ENCODE measurements at places on chromosomes 11 and 22.

DNA sequence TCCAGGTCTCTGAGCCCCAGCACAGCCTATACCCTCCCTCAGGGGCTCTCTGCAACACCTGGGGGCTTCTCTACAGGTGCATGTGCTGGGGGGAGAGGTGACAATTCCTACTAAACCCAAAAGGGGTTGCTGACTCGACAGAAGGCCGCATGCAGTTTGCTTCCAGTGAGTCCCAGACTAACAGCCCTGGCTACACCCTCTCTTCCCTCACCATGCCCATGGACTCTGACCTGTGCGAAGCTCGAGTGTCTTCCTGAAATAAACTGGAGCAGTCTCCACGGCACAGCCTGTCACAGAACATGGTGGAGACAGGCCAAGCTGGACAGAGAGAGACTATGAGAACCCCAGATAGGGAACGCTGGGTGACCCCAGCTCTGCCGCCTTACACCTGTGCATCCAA, 16.6 kb downstream of the PLEKHA7 start:
- no peak for DNase-seq

DNA sequence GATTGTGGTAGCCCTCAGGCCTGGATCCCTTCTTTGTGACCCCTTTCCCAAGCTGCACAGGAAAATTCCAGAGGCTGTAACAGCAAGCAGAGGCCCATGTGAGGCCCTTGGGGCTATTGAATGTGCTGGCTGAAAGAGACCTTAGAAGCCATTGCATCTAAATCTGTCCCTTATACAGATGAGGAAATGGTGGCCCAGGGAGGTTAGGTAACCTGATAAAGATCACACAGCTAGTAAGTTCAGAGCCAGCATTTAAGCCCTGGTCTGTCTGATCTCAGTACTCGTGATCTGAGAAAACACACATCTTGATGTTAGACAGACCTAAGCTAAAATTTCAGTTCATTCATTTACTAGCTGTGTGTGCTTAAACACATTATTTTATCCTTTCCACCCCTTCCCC, 115.9 kb upstream of the TBCEL start:
- DNase-seq: no peak

- peak; percentile 6 for DNase-seq
Observed at GRCh38 chr11:73294604-73295003, 13.5 kb upstream of the ARHGEF17 start.

DNA sequence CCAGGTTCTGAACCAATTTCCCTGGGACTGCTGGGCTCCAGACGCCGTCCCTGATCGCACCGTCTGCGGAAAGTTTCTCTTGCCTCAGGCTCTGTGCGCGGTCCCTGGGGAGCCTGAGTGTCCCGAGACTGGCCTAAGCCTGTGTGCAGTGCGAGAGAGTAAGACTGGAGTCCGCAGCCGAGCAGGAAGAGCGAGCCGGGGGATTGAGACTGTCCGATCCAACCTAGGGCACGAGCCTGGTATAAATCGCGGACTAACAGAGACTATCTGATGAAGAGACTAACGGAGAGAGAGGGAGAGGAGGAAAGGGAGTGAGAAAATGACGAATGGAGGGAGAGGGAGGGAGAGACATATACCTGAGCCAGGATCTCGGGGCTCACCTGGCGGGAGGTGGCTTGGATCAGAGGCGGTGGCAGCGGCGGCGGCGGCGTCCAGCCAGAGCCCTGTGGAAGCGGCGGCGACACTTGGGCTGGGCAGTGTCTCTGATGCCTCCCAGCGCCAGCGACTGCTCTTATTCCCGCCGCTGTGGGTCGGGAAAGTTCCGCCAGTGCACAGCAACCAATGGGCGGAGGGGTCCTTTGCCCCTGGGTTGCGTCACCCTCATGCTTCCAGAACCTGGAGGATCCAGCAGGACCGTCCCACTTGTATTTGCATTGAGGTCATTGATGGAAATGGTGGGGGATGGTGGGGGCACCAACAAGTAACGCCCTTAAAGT, at the start of gene CALCA:
Gene CALCA, minus strand, starts transcription at position 487 of the 716 bp plus-strand sequence. CDS start 1,159 bp downstream, outside the sequence.
- no peak for DNase-seq

DNA sequence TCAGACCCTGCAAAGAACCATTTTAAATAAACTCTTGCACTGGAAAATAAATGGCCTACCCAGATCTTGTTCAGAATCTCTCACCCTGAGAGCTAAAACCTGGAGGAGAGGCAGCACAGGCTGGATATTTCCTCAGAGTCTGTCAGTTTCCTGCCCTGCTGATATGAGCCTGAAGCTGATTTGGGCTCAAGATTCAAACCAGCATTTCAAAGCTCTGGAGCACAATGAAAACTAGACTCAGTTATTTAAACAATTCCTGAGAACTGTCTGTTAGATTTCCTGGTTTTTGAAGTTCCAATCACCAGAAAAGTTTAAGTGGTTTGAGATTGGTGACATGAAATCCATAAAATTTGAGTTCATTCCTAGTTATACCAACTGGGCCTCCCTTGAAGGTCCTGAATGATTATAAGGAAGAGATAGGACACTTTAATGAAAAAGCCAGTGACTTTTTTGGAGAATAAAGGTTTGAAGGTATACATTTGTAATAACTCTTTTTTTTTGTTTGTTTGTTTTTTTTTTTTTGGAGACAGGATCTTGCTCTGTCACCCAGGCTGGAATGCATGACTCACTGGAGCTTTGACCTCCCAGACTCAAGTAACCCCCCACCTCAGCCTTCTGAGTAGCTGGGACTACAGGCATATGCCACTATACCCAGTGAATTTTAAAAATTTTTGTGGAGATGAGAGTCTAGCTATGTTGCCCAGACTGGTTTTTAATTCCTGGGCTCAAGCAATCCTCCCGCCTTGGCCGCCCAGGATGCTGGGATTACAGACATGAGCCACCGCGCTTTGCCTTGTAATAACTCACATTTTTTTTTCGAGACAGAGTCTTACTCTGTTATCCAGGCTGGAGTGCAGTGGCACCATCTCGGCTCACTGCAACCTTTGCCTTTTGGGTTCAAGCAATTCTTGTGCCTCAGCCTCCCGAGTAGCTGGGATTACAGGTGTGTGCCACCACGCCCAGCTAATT, 8.0 kb upstream of the ESAM start:
- DNase-seq: no peak

GRCh38 chr22:42296381-42296853, 26.0 kb upstream of the TCF20 start:
- no peak for DNase-seq

GRCh38 chr11:10022764-10023163, 271.3 kb downstream of the SBF2 start:
- no peak for DNase-seq

DNA sequence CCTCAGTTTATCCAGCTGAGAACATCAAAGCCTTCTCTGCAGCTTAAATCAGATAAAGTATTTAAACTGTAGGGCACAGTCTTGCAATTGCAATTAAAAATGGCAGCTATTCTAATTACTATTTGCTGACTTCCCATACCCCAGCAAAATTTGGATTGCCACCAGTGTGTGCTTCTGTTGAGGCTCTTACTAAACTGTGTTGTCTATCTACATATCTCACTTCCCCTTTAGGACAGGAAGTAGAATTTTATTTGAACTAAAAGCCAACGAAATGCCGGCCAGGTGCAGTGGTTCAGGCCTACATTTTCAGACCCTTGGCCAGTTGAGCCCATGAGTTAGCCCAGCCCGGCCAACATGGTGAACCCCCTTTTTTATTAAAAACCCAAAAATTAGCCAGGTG, 7.1 kb downstream of the SAA4 start:
- DNase-seq: no peak

GRCh38 chr11:117232911-117233409, 489 bp downstream of the RNF214 start:
- peak; percentile 90 for DNase-seq

DNA sequence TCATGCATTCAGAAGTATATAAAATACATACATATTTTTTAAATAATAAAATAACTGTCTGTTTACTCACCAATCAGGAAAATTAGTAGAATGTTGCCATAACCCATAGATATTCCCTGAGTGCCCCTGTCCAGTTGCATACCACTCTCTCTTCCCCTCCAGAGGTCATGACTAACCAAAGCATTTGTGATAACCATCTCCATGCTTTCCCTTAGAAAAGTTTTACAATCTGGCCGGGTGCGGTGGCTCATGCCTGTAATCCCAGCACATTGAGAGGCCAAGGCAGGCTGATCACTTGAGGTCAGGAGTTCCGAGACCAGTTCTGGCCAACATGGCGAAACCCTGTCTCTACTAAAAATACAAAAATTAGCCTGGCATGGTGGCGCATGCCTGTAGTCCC, 33.2 kb upstream of the LDHA start:
- no peak for DNase-seq

DNA sequence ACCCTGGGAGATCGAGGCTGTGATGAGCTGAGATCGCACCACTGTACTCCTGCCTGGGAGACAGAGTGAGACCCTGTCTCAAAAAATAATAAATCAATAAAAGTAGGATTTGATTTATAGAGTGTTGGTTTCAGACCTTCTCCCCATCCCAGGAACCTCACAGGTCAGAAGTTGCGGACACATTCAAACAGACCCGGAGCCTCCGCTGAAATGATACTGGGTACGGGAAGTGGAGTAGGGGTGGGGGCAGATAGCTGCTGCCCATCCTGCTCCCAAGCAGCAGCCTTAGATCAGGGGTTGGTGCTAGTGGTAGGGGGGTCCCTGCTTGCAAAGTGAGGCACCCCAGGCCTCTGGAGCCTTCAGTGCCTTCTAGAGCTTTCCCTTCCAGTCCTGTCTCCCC, 7.8 kb downstream of the PRDM11 start:
- DNase-seq: peak; percentile 35

- DNase-seq: no peak
Observed at GRCh38 chr22:33909911-33910310, 10.4 kb downstream of the LARGE1 start.

DNA sequence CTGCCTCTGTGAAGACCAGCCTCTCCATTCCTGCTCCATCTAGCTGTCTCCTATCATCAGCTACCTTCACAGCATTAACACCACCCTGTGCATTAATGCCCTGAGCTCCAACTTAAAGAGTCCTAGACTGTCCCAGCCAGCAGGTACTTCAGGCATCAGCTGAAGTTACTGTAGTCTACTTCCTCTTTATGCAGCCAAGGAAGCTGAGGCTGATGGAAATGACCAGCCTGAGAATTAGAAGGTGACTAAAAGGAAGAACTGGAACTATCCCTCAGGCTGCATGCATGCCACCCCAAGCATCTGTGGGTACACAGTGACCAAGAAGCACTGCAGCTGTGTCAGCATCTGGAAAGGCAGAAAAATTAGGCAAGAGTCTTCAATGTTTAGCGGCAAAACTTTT, 28.2 kb downstream of the MS4A10 start:
- DNase-seq: no peak

DNA sequence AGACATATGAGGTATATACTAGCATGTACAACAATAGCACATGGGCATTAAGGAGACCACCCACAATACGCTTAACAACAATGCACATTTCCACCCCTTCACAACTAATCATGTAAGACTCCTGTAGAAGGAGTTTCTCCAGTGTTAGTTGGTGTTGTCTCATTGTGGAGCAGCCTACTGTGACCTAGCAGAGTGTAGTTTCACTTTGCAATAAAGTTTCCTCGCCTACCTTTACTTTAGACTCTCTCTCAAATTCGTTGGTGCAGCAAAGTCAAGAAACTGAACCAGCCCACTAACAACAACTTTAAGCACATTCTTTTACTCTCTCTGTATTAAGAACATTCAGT, 863.6 kb downstream of the FAM181B start:
- no peak for DNase-seq

Measured in spleen (tissue), 13 donors.